ENCODE measurements at places on chromosomes 12 and 14.
A peak's percentile ranks its signal among the peaks of the same experiment; 100 is the strongest.

DNA sequence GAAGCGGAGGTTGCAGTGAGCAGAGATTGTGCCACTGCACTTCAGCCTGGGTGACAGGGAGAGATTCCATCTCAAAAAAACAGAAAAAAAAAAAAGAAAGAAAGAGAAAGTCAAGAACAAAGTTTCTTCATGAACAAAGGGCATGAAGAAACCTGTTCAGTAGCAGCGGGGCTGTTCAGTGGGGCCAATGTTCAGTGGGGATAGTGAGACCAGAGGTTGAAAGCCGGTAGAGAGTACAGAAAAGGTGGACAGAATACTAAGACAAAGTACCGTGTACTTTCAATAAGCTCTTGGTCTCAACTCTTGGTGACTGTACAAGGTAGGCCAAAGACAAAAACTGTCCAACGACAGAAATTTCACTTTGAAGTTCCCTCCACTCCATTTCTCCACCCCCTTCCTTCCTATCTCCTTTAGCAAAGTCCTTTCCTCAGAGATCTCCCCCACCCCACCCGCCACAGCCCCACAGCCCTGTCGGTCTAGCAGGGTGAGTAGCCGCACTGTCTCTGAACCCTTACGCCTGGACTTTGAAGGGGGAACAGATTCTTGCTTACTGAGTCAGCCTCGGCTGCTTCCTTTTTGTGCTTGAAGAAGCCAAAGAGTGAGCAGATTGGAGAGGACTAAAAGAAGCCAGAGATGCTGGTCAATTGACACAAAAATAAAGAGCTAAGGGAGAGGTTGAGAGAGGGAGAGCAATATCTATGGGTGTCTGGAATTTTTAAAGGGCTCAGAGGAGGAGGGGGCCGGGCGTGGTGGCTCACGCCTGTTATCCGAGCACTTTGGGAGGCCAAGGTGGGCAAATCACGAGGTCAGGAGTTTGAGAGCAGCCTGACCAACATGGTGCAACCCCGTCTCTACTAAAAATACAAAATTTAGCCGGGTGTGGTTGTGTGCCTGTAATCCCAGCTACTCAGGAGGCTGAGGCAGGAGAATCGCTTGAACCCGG is 44.2 kb upstream of the FOS start:
- no peak for DNase-seq

DNA sequence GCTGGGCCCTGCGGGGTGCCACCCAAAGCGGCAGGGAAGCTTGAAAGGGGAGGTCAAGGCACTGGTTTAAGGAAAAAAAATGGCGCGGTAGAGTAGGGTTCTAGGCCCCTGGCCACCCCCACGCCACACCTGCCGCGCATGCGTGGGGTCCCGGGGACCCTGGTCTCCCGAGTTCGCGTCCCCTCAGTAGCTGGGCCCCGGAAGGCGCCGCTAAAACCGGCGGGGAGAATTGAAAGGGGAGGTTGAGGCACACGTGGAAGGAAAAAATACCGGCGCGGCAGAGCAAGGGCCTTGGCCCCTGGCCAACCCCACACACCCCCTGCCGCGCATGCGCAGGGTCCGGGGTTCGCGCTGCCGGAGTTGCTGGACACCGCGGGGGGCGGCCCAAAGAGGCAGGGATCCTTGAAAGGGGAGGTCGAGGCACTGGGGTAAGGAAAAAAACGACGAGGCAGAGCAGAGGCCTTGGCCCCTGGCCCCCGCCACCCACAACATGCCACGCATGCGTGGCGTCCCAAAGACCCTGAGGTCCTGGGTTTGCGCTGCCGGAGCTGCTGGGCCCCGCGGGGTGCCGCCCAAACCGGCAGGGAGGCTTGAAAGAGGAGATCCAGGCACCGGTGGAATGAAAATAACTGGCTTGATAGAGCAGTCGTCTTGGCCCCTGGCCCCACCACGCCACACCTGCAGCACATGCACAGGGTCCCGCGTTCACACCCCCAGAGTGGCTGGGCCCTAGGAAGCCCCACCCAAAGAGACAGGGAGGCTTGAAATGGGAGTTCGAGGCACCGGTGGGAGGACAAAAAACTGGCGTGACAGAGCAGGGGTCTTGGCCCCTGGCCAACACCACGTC is 314.5 kb downstream of the ALG10 start:
- peak; percentile 24 for DNase-seq

DNA sequence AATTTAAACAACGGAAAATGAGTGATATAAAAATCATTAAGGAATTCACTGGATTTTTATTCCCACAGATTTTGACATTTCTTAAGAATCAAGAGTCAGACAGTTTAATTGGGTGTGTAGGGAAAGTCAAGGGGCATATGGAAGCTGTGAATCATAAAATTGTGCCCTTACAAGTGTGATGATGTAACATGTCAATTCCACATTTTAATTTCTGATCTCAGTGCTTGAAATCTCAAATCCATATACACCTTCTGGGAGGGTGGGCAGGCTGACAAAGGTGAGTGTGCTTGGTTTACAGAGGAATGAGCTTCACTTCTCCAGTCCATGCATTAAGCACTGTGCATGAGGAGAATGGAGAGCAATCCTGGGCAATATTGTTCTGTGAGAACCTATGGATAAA is 1.0 kb upstream of the KRT6A start:
- DNase-seq, result no peak

- no peak for DNase-seq
These were observed 10.3 kb upstream of the ITPR2 start for GRCh38 chr12:26843311-26843710.

DNA sequence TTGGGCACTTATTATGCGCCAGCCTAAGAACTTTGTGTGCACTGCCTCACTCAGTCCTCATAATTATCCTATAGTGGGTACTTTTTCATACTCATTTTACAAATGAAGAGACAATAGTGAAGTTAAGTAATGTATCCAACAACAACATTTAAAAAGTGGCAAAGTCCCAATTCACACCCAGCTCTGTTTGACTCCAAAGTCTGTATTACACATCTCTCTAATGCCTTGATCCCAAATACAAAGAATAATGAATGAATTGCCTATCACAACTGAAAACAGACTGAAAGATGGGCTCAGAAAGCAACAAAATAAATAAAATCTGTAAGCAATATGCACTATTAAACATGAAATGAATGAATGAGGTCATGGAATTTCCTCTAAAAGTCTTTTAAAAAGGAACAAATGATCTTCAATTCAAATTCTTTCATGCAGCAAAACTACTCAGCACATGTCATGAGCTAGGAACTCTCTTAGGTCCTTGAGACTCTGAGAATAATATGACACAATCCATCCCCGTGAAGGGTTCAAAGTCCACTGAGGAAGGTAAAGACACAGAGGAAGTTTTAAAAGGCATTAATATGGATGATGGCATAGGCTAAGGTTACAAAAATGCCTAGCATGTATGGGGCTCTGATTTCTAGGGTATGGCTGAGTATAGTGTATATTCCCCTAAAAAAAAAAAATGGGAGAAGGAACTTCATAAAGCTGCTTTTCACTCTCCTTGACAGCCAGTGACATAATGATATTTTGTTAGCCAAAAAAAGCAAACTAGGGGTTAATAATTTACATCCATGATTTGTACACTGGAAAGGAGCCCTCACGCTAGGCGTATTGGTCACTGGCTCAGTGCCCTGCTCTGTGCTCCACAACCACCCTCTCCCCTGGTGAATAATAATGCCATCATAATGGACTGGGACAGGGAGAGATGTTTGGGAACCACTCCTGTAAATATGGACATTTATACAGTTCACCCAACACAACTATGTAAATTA is 103.4 kb downstream of the SLC2A13 start:
- DNase-seq, result no peak

DNA sequence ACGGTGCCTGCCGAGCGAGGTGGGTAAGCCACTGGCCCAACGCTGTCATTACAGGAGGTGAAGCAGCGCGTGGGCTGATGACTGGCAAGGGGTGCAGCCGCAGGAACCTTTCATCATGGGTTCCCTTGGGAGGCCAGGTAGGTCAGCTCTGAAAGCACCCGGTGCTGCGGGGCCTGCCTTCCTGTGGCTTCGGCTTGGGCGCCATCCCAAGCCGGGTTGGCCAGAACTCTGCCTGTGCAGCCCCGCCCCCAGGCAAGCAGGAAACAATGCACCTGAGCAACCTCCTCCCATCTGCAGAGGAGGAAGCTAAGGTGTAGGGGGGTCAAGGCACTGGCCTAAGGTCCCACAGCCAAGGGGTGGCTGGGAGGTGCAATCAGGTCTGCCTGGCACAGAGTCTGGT is 20.0 kb upstream of the HHIPL1 start:
- DNase-seq, result no peak

DNA sequence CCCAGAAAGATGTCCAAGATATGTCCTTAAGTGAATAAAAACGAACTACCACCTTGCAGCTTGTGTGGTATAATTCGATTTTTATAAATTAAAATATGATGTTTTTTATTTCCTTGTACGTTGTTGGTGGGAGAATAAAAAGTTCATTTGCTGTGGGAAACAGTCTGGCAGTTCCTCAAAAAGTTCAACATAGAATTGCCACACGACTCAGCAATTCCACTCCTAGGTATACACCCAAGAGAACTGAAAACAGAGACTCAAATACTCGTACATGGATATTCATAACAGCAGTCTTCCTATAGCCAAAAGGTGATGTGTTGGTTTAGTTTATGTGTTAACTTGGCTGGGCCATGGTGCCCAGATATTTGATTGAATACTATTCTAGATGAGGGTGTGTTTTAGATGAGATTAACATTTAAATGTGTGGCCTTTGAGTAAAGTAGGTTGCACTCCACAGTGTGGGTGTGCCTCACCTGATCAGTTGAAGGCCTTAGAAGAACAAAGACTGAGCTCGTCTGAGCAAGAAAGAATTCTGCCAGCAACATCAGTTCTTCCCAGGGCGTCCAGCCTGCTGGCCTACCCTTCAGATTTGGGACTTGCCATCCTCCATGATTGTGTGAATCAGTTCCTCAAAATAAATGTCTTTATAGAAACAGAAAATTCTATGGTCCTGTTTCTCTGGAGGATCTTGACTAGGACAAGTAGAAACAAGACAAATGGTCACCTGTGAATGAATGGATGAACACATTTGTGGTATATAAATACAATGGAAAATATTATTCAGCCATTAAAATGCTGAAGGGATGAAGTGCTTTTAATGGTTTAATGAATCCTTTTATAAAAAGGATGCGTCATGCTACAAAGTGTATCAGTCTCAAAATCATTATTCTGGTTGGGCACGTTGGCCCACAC is 5.1 kb upstream of the DENR start:
- no peak for DNase-seq

GRCh38 chr14:75518625-75519024 is 3.6 kb upstream of the BATF start:
- DNase-seq, result no peak

- DNase-seq, result peak; percentile 29
These were observed 143.0 kb upstream of the DDHD1 start for GRCh38 chr14:53295985-53296582.

DNA sequence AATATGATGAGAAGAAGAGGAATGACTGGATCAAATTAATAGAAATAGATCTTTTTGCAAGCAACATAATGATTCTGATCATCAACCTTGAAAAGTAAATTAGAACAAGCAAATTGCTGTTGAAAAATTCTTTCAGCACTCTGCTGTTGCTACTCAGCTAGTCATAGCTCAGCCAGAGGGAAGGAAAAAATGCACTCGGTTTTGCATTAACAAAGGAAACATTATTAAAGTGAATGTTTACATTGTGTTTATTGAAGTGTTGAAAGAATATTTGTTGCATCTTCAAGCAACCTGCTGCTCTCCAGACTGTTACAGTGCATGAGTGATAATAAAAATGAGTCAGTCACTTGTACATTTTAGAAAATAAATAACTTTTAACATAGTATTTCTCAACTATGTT is 26.5 kb downstream of the AP5M1 start:
- DNase-seq, result no peak

- DNase-seq, result no peak
These were observed 173.6 kb downstream of the ADAMTS20 start for GRCh38 chr12:43378448-43378847.

DNA sequence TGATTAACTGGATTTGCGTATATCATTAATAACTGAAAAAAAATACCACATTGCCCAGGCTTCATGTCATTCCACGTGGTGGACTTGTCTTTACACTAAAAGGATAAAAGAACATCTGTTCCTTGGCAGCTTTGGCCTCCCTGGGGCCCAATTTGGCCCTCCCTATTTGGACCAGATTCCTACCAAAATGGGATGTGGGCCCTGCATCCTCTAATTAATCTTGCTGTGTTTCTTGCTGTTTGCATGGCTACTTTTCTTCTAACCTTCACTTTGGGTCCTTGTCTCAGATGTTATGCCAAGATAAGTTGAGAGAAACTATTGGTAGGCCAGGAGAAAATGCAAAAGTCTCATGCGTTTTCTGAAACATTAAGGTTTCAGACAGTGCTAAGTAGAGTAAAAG is 57.5 kb downstream of the PTHLH start:
- DNase-seq, result no peak

DNA sequence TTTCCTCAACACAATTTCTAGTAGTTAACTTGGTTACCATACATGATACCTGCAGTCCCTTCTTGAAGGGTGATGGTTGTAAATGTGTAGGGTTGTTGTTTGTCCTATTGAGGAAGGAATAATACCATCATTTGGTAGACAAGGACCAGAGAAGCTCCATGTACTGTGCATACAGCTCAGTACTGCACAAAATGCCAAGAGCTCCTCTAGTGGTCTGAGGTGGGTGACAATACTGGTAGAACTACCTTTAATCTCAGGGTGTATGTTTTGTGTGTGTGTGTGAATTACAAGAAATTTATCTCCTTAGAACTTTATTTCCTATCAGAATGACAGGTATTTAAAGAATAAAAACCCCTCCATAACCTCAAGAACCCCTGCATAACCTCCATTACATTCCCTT is 575.3 kb downstream of the TMTC2 start:
- no peak for DNase-seq

- no peak for DNase-seq
These were observed 23.2 kb downstream of the P2RX4 start for GRCh38 chr12:121232977-121233627.

DNA sequence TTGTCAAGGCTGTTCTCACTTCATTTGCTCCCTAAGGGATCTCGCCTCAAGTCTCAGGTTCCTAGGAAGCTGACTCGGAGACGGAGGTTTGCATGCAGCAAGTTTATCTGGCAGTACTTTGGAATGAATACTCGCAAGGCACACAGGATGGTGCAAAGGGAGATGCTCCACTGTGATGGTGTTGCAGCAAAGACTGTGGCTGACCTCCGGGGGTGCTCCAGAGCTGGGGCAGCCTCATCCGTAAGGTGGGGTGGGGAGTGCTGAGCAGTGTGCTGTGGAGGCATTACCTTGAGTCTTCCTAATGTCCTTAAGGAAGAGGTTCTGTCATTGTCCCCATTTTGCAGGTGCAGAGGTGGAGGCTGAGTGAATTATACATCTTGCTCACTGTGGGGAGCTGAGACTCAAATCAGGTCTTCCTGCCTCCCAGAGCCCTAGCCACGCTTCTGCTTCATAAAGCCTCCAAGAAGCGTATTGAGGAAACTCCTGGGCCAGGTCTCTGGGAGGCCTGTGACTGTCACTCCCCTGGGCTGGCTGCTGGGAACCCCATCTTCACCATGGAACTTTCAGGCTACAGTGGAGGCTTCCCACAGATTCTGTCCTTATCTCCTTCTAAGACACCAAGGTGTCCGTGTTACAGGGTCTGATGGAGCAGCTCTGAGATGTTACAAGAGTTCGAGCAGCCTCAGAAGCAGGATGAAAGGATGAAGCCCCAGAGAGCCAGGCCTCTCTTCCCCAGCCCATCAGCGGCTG is 39.5 kb downstream of the GALNT16 start:
- no peak for DNase-seq

Measured in NCI-H748 treated with DMSO at 0.1 percent for 48 hours (cell line).